ENCODE measurements at places on chromosomes 12 and 14. TPM values are rescaled to one million over a fixed set of nuclear protein-coding genes. Genes with fewer than 3 reads are reported as not detected.

The HOXC12 gene
- not detected for total RNA-seq

The VRTN gene
- total RNA-seq, result not detected

The AKAP5 gene
- 0.22 TPM for total RNA-seq

The EEA1 gene
- total RNA-seq, result 9.6 TPM

The CACNA1C gene
- 0.44 TPM for total RNA-seq

The RPGRIP1 gene
- total RNA-seq, result 0.20 TPM

The MAP3K9 gene
- total RNA-seq, result under 0.01 TPM

The VWF gene
- 496 TPM for total RNA-seq

The PSMB11 gene
- not detected for total RNA-seq

The SOAT2 gene
- total RNA-seq, result not detected

The IL26 gene
- total RNA-seq, result not detected

The KLRC3 gene
- total RNA-seq, result not detected

The PLEKHG7 gene
- not detected for total RNA-seq

The DDX47 gene
- 36.6 TPM for total RNA-seq

The DLGAP5 gene
- 18.3 TPM for total RNA-seq

The KCNH5 gene
- not detected for total RNA-seq

The SLC7A8 gene
- total RNA-seq, result 0.44 TPM

The FGF23 gene
- total RNA-seq, result not detected

The GRIP1 gene
- not detected for total RNA-seq

The HCAR1 gene
- under 0.01 TPM for total RNA-seq

The PPFIA2 gene
- not detected for total RNA-seq

The CYP46A1 gene
- total RNA-seq, result under 0.01 TPM

The KCNH3 gene
- not detected for total RNA-seq

The IFNG-AS1 gene
- total RNA-seq, result not detected

The ANKLE2 gene
- total RNA-seq, result 31.6 TPM

The NAA25 gene
- 10.5 TPM for total RNA-seq

The PRIMA1 gene
- total RNA-seq, result not detected

The KRT2 gene
- total RNA-seq, result not detected

The FOXG1 gene
- total RNA-seq, result not detected

The PPP1R1A gene
- total RNA-seq, result not detected

The SYT1 gene
- total RNA-seq, result 2.0 TPM

The RPS6KL1 gene
- total RNA-seq, result 6.2 TPM

The RAPGEF3 gene
- total RNA-seq, result 11.8 TPM

All from lung microvascular endothelial cell (primary cell).